ENCODE measurements at places on chromosomes 4 and X.

DNA sequence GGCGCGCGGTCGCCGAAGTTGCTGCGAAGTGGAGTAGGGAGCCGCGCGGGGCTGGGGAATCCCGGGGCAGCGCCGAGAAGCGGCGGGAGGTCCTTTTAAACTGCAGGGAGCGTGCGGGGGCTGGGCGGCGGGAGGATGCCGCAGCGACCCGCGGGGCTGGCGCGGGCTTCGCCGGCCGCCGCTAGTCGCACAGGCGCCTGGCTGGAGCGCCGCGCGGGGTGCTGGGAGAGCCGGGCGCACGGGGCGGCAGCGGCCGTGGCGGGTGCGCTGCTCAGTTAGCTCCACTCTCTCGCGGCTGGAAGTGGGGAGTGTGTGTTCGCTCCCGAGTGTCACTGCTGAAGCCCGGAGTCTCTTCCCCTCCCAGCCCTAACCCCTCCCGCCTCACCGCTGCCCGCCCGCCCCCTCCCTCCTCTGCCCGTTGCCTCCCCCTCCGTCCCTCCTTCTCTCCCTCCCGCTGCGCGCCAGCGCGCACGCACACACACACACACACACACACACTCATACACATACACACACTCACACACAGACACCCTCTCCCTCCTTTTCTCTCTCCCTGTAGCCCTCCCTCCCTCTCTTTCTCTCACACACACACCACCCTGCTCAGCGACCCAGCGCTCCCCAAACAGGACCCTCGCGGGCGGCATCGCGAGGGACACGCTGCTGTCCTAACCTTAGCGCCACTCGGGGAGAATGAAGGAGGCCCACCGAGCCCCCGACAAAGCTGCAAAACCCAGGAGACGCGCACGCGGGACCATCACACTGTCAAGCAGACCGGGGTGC is at the start of gene NDNF:
TSS of gene NDNF (minus strand) at position 312 of the 780 bp plus-strand sequence. CDS start 26,698 bp downstream, outside the sequence.
- peak; percentile 19 for DNase-seq

- DNase-seq = no peak
These were observed 145.2 kb downstream of the TET2 start for GRCh38 chr4:105291925-105292324.

DNA sequence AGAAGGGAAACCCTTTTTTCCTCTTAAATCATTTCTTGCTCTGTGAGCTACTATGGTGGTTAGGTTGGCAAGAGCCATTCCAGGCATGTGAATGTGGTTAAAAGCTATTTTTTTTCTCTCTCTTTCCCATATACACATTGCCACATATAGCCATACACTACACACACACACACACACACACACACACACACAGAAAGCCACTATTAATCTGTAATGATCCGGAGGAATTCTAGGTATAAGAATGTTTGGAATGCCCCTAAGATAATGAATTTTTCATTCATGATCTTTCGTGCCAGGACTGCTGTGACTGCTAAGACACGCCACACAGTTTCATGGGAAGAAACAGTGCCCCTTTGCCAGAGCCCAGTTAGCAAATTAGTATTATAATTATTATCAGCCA is 21.8 kb upstream of the TLL1 start:
- no peak for DNase-seq

GRCh38 chrX:19682712-19683331 is 167.5 kb upstream of the MAP3K15 start:
- peak; percentile 80 for DNase-seq
